Fibroblast of upper back skin (primary cell): ENCODE measurements at places on chromosomes 2 and 18.
A peak's percentile ranks its signal among the peaks of the same experiment; 100 is the strongest.

GRCh38 chr2:33223856-33224255 lies 252.6 kb upstream of the RASGRP3 start:
- DNase-seq, result peak; percentile 86

DNA sequence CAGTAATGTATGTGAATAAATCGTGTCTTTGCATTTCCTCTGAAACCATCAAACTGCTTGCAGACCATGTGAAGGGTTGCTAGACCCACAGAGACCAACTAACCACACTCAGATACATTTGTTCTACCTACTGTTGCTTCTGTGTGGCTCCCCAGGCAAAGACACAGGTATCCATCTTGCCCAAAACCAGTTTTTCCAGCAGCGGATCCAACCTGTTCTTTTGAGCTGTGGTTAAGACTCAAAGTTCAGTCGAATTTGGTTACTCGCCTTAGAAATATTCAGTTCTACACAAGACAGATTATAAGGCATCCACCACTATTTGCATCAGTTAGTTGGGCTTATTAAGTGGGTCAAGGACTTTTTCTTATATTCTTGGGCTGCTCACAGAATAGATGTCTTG lies 276.2 kb upstream of the EPHA4 start:
- DNase-seq, result no peak

- DNase-seq, result no peak
Measured at GRCh38 chr18:25669741-25670140, 317.8 kb upstream of the ZNF521 start.

- no peak for DNase-seq
Measured at GRCh38 chr2:158996378-158996993, 28.0 kb downstream of the TANC1 start.

DNA sequence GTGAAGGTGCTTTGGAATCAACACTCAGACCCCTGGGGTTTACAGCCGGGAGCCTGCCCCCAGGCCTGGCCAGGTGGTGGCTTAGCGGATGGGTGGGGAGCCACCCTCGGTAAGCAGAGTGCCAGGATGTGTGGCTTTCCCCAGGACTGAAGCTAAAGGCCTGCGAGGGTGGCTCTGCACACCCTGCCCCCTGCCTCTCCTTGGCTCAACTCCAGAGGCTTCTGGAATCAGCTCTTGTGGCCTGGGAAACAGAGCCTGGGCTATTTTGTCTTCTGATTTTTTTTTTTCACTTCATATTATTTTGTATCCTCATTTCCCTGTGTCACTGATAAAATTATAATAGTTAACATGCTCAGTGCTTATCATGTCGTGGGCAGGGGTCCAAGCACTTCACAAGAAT lies 79.8 kb downstream of the RHOB start:
- DNase-seq, result peak; percentile 47
